ENCODE measurements at places on chromosomes 1 and 21. TPM values are rescaled to one million over a fixed set of nuclear protein-coding genes. Genes with fewer than 3 reads are reported as not detected.

DNA sequence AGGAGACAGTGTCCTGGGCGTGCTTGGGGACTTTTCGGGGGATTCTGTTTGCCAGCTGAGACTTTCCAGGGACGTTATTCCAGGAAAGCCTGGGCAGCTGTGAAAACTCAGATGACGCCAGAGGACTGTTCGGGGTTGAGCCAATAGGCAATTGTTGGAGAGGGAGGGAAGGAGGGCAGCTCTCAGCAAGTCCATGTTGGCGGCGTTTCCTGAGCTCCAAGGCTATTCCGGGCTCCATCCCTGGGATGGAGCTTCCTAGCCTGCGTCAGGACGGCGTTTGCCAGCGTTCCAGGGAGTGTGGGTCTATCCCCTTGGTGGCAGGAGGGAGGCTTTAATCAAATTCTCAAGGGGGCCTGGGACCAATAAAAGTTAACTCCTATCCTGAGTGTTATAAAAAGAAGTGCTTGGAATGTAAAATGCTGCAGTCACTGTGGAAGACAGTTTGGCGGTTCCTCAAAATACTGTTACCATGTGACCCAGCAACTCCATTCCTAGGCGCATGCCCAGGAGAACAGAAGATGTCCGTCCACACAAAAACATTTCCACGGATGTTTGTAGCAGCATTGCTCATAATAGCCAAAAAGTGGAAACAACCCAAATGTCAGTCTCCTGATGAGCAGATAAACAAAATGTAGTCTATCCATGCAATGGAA lies 15.2 kb downstream of the SLC27A3 start:
- DNase-seq = peak; percentile 86

NGF gene
- 2.0 TPM for total RNA-seq

GRCh38 chr1:106181866-106182265 lies 874.6 kb upstream of the PRMT6 start:
- no peak for DNase-seq

- DNase-seq = no peak
Observed at GRCh38 chr21:46352913-46353312, 29.0 kb downstream of the PCNT start.

DRAXIN gene
- 0.37 TPM for total RNA-seq

OPRD1 gene
- total RNA-seq = not detected

CD1B gene
- not detected for total RNA-seq

TFF3 gene
- 115 TPM for total RNA-seq

LRRC53 gene
- total RNA-seq = not detected

NBL1 gene
- total RNA-seq = 21.2 TPM

GRCh38 chr1:40919475-40920011 lies 57.4 kb upstream of the CITED4 start:
- DNase-seq = no peak

GRCh38 chr1:167288390-167289074 lies 67.8 kb downstream of the POU2F1 start:
- no peak for DNase-seq

DNA sequence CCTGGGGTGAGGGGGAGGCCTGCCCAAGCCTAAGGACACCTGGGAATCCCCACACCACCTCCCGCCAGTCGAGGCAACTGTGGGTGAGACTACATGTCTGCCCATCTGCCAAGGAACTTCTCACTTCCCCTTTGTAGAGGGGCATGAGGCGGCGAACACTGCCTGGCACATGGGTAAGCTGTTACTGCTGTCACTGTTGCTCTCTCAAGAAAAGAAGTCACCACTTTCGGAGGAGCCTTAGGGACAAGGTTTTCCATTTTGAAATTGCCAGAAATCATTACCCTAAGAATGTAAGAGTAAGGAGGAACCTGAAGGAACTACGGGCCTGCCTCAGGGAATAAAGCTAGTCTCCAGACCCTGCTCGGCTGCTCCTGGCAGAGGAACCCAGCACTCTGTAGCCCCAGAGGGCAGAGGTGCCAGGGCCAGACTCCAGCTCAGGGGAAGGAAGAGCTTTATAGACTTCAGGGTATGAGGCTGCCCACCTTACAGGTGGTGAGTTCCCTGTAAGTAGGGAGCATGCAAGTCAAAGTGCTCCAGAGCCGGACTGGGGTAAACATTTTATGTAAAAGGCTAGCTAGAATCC lies 23.3 kb downstream of the SLC2A1 start:
- DNase-seq = peak; percentile 92

GRCh38 chr1:67642629-67643028 lies 42.4 kb upstream of the GADD45A start:
- no peak for DNase-seq

DNA sequence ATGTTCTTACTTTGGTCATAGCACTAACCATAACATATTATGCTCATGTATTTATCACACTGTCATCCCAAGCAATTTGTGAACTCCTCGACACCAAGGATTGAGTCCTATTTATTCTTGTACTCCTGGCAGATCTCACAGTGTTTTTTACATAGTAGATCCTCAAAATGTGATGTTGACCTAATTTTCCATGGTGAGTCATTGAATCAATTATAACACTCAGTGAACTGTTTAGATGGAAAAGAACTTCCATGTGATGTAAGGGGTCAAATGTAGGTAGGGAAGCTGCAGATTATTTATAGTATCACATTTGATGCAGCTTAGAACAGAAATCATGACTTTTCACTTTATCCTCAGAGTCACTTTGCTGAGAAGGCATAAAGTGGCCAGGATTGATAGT lies 281.9 kb upstream of the ADAMTS5 start:
- DNase-seq = no peak

LCE1A gene
- total RNA-seq = not detected

GRCh38 chr1:7207875-7208646 lies 422.8 kb downstream of the CAMTA1 start:
- DNase-seq = peak; percentile 47

DNA sequence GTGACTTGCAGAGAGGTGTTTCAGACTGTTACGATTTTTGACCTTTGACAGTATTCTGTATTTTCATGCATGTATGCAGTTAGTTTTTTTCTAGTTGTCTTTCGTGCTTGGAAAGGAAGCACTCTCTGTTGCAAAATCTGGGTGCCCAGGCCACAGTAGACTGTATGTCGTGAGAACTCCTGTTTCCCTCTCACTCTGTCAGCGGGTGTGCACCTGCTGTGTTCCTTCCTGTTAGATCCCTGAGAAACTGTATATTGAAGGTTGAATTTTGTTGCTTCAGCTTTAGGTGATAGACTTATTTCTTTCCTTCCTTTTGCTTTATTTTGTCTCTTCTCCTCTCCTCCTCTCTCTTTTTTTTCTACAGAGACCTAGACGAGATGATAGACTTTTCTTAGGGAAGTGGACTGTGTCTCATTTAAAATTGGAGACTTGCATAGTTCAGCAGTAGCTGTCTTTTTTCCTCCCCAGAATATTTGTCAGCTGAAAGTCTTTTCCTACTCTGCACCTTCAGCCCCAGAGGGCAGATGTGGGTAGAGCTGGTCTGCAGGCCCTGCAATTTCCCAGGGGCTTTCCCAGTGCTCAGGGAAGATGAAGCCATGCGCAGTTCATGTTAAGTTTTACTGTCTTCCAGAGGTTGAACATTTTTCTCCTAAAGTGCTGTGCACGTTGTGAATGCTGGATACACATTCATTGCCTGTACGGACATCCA lies 1.4 kb downstream of the TRAPPC10 start:
- no peak for DNase-seq

- no peak for DNase-seq
Observed at GRCh38 chr1:211331011-211331709, 4.5 kb downstream of the TRAF5 start.

S100A2 gene
- total RNA-seq = not detected

GRCh38 chr21:36790616-36791015 lies 91.7 kb downstream of the SIM2 start:
- no peak for DNase-seq

GRCh38 chr1:26276432-26276838 lies 3.5 kb upstream of the SH3BGRL3 start:
- peak; percentile 76 for DNase-seq

DNA sequence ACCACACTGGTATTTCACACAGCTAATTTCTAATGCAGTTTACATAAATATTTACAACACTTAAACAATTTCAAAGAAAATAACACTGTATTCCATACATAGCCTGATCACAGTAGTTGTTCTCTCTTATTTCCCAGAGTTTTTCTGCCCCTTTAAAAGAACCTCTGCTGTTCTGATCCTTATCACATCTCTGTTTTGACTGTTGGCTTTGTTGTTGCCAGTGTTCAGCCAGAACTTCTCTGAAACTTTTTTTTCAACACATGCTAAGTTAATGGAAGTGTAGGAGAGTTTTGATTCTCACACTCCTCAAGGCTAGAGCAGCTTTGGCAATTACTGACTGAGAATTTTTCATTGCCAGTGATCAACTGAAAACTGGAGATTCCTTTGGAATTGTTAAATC lies 11.1 kb downstream of the SELE start:
- no peak for DNase-seq

- no peak for DNase-seq
Observed at GRCh38 chr1:117262976-117263375, 52.2 kb upstream of the VTCN1 start.

DNA sequence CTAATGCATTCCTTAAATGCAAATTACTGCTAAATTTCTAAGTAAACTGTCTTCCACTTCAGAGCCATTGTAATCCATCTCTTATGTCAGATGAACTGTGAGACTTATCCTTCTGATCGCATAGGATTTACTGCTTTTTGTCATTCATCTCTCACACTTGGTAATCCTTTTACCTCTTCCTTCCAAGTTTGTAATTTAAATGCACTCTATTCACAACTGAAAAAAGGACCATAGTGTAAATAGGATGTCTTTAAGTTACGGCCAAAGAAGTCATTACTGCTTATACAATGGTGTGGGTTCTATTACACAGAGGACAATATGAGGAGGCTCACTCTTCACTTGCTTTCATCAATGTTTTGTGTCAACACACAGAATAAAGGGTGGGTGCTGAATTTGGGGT lies 393.3 kb downstream of the PTBP2 start:
- no peak for DNase-seq

DNA sequence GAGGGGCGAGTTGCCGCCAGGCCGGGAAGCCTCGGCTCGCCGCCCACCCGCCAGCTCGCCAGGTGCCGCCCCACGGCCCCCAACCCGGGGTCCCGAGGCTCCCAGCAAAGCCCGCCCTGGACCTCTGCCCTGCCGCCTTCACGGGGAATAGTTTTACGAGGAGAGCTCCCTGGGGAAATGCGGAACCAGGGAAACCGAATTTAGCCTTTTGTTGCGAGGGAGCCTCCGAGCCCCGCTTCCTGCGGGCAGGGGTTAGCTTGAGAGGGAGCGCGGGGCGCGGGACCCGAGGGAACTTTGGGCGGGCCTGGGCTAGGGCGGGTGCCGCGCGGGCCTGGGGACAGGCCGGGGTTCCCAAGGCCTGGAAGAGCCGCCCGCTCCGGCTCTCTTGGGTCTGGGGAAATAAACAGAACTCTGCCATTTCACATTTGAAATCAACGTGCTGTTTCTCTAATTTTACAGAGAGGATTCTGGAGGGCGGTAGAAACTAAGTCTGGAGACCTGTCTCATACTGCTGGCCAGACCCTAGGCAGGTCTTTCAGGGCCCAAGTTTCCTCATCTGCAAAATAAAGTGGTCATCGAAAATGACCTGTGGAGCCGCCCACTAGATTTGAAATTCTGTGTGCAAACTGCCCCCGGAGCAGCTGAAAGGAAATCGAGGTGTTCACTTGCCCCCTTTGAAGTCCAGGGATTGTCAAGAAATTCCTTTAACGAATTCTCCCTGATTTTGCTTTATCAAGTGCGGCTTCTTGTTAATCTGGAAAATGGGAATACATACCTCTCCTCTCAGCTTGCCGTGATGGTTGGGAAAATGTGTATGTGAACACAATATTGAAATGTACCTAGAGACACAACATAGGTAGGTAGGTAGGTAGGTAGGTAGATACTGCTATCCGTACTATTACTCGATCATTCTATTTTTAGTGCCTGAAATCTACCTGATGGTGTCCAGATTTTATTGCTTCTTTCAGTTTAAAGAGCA lies 749 bp upstream of the GLUL start:
- peak; percentile 91 for DNase-seq
